H7 (cell line): ENCODE measurements at places on chromosomes 11 and 22. TPM values are rescaled to one million over a fixed set of nuclear protein-coding genes. Genes with fewer than 3 reads are reported as not detected.

The GPR83 gene
- 0.26 and 0.38 TPM in 2 replicates for total RNA-seq

The SYCE3 gene
- total RNA-seq = not detected in 2 replicates

GRCh38 chr11:79592406-79592805, 151.6 kb upstream of the TENM4 start:
- no peak for DNase-seq

DNA sequence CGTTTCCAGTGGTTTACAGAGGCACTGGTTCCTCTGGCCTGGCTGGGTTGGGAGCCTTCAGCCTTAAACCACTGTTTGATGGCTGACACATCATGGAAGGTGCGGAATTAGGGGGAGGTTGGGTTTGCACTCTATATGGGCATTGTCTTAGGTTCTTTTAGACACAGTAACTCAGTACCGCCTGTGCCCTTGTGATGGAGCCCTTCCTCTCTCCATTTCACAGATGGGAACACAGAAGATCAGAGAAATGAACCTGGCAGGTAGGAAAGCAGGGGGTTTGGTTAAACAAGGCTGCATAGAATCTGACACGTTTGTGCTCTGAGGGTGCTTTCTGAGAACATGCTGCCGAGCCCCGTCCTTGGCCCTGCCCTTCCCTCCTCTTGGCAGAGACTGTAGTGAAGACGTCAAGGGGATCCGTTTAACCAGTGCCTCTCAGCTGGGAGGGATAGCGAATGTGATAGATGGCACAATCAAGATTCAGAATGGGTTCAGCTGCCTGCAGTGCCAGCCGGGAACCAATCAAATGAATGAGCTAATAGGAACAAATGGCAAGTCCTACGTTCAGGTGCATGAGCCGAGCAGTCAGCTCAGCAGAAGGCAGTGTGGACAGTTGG, 228.6 kb downstream of the TBC1D22A start:
- peak; percentile 61 for DNase-seq
